ENCODE measurements at places on chromosomes 1 and 21.
A peak's percentile ranks its signal among the peaks of the same experiment; 100 is the strongest.

DNA sequence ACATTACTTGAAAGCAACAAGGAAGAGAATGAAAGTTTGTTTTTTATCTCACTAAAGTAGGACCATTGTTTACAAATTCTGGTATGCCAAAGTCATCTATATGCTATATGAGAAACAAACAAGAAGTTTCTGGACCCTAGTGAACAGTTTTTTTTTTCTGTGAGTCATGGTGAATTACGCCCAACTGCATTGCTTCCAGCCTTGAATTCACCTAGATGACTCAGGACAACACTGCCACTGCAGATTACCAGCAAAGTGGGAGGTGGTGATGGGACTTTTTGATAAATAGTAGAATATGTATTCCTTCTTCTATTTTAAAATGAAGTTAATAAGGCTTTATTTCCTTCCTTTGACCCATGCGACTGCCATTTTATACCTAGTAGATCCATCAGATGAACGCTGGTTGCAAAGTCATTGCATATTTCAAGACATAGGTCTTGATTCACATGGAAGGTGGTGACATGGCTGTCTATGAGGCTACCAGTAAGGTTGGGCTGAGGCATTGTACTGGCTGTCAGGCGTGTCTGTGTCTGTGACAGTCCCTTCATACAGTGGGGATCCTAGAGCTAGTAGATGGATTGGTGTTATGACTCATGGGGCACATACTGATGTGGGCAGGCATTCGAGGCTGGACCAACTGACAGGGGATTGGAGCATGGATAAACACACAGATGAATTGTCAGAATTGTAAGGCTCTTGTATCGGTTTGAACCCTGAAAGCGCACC lies 49.1 kb upstream of the APOBEC4 start:
- H3K4me3 ChIP-seq = peak overlapping the region; percentile 21
- peaks cover 4% of the 10 kb centered on the region for H3K4me1 ChIP-seq
- H3K27ac ChIP-seq = no peak overlapping the region
- H3K36me3 ChIP-seq = no peaks in the 10 kb centered on the region
- no peaks in the 10 kb centered on the region for H3K27me3 ChIP-seq

- H3K36me3 ChIP-seq = peaks cover 6% of the 10 kb centered on the region
- no peak overlapping the region for H3K27ac ChIP-seq
- no peak for DNase-seq
- H3K27me3 ChIP-seq = no peaks in the 10 kb centered on the region
- no peak overlapping the region for H3K4me3 ChIP-seq
These were observed 30.1 kb downstream of the WNT2B start for GRCh38 chr1:112538883-112539282.

GRCh38 chr1:65235867-65236805 lies 73.2 kb upstream of the DNAJC6 start:
- H3K4me3 ChIP-seq = no peak overlapping the region
- no peak for DNase-seq
- no peaks in the 10 kb centered on the region for H3K27me3 ChIP-seq
- no peak overlapping the region for H3K27ac ChIP-seq
- no peaks in the 10 kb centered on the region for H3K4me1 ChIP-seq

DNA sequence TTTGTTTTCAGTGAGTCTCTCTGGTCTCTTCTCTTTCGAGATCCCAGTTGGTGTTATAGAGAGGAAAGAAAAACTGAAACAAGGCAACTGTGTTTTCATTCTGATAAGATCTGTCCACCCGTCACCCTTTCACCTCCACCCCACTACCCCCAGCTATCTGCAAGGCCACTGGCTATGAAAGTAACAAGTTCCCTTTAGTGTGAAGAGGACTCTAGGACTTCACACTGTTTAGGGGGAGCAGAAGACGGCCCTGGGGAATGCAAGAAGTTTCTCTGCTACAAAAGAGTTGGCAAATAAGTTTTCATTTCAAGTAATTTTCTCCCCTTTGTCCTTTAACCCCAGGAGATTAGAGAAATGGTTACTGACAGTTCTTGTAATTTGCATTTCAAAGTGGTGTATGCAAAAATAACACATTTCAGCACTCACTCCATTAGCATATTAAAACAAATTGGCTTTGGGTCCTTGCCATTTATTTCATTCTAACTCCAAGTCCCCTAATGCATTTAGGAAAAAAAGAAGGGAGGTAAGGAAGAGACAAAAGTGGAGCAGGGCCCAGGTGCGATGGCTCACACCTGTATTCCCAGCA lies 79.6 kb upstream of the PPM1J start:
- H3K27me3 ChIP-seq = no peaks in the 10 kb centered on the region
- DNase-seq = no peak
- no peaks in the 10 kb centered on the region for H3K36me3 ChIP-seq
- H3K4me3 ChIP-seq = no peak overlapping the region
- H3K27ac ChIP-seq = no peak overlapping the region

- no peaks in the 10 kb centered on the region for H3K27me3 ChIP-seq
- no peak for DNase-seq
- no peak overlapping the region for H3K27ac ChIP-seq
- no peak overlapping the region for H3K4me3 ChIP-seq
- H3K36me3 ChIP-seq = no peaks in the 10 kb centered on the region
These were observed 14.2 kb upstream of the PLEKHA6 start for GRCh38 chr1:204373911-204374310.

GRCh38 chr1:98019747-98020146 lies 98.9 kb upstream of the DPYD start:
- H3K36me3 ChIP-seq = no peaks in the 10 kb centered on the region
- no peak overlapping the region for H3K27ac ChIP-seq
- peak; percentile 11 for DNase-seq
- H3K4me1 ChIP-seq = no peaks in the 10 kb centered on the region
- H3K4me3 ChIP-seq = no peak overlapping the region
- no peaks in the 10 kb centered on the region for H3K27me3 ChIP-seq

DNA sequence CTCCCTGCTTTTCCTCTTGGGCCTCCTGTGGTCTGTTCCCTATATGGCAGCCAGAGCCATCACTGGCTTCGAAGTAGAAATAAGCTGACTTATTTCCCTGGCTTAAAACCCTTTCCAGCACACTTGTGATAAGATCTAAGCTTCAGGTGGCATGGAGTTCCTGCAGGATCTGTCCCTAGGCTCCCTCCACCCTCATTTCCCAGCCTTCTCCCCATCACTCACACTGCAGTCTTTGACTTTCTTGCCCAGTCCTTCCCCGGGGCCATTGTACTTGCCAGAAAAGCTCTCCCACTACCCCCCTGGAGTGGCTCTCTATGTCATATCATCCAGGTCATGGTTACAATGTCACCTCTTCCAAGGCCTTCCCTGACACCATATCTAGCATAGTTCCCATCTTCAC lies 55.8 kb downstream of the KCNJ6 start:
- no peak for DNase-seq
- no peak overlapping the region for H3K27ac ChIP-seq
- H3K4me1 ChIP-seq = no peaks in the 10 kb centered on the region
- H3K27me3 ChIP-seq = no peaks in the 10 kb centered on the region
- H3K36me3 ChIP-seq = no peaks in the 10 kb centered on the region

DNA sequence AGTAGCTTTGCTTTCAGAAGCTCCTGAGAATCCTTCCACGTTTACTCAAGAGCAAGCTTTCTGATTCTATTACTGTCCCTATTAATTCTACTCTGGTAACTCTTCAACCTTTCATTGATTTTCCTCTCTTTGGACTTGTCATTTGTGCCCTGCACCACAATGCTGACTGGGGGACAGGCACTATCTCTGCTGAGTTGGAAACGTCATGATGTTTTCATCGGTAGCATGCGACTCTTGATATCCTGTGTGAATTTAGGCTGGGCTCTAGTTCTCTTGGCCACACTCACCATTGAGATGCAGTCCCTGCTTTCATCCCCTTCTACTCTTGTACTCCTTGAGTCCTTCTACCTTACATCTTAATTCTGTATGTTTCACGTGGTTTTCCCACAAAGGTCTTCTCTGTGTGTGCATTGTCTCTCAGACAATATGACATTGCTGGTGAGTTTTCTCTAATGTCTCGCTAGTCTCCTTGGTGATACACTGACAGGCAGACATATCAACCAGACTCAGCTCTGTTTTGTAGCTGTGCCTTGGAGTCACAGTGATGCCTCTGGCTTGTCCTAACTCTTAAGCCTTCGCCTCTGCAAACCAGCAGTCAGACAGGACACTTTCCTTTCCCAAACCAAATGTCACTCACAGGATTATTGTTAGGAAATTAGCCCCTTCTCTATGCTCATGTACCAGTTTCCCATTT lies 223.6 kb upstream of the ADGRL2 start:
- H3K36me3 ChIP-seq = no peaks in the 10 kb centered on the region
- DNase-seq = no peak
- H3K27ac ChIP-seq = no peak overlapping the region
- no peaks in the 10 kb centered on the region for H3K4me1 ChIP-seq

- DNase-seq = peak; percentile 82
- H3K36me3 ChIP-seq = no peaks in the 10 kb centered on the region
- H3K27me3 ChIP-seq = no peaks in the 10 kb centered on the region
- no peak overlapping the region for H3K4me3 ChIP-seq
- no peak overlapping the region for H3K27ac ChIP-seq
These were observed 77.8 kb downstream of the ALPL start for GRCh38 chr1:21586846-21587601.
